ENCODE measurements at places on chromosomes 2 and 18. TPM values are rescaled to one million over a fixed set of nuclear protein-coding genes. Genes with fewer than 3 reads are reported as not detected.

DNA sequence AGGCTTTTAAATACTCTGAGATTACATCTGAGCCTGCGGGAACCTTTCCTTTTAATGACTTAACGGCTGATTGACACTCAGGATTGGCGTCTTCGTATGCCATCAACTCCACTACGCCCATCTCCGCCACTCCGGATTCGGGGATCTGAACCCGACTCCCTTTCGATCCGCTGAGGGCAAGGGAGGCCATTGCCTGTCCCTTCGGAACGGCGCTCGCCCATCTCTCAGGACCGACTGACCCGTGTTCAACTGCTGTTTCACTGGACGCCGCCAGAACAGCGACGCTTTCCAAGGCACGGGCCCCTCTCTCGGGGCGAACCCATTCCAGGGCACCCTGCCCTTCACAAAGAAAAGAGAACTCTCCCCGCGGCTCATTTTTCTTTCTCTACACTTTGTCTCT is 90.4 kb downstream of the PID1 start:
- DNase-seq = no peak

GRCh38 chr2:233513953-233514655 is 52.5 kb downstream of the USP40 start:
- no peak for DNase-seq

DNA sequence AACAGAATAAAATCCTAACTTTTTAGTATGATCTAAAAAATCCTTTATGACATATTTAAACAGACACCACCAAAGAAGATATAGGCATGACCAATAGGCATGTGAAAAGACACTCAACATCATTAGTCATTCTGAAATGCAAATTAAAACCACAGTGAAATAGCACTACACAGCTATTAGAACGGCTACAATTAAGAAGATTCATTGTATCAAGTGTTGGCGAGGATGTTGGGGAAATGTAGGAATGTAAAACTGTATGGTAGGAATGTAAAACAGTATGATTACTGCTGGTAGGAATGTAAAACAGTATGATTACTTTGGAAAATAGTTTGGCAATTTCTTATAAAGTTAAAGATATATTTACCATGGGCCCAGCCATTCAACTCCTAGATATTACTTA is 253.3 kb upstream of the TCF4 start:
- DNase-seq = no peak

GRCh38 chr2:109230941-109231420 is 102.0 kb downstream of the SH3RF3 start:
- no peak for DNase-seq

- no peak for DNase-seq
Observed at GRCh38 chr2:30899516-30900054, 92.3 kb upstream of the CAPN13 start.

GRCh38 chr2:19685731-19686130 is 216.1 kb downstream of the TTC32 start:
- DNase-seq = no peak

DNA sequence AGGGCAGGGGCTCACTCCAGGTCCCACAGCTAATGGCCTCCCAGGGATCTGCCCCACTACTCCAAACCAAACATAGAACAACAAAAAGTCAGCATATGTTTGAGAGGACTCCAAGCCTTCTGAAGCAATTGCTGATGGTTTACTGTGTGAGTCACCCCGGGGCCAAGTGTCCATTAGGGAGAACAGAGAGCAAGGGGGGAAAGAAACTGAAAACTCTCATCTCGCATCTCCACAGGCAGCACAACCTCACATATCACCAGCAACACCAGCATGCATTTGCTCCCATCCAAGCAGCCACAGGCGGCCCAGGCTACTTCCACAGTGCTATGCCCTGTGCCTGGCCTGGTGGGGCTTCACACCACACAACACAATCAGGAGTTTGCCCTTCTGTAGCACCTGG is 39.1 kb downstream of the CYRIA start:
- no peak for DNase-seq

DNA sequence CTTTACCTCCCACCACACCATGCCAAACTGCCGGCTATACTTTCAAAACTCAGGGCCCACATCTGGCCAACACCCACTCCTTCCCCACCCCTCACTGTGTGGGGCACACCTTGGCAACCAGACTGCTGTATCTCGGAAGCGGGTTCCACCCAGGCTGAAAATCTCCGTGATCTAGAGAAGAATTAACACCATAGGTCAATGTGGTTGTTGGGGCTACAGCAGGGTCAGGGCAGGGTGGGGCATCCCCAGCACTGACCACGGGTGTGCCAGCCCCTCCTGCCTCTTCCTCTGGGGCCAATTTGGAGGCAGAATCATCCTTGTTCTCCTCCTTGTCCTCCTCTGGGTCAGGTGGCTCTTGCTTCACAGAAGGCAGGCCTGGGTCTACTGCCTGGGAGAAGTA is 6.3 kb upstream of the CFAP53 start:
- no peak for DNase-seq

DNA sequence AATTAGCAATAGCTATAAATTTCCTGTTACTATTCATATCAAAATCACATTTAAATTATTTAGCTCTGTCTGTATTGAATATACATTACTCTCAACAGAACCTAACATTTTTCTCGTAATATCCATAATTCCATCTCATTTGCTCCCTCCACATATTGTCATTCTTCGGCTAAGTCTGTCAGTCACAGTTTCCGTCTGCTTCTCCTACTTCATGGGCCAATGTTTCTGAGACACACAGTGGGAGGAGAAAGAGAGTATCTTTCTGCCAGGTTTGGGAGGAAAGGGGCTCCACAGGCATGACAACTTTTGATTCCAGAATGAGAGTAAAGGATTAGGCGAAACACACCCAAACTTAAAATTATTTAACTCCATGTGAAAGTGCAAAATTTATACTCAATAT is 273.1 kb upstream of the SMIM21 start:
- no peak for DNase-seq

Gene ESPNL
- total RNA-seq = 0.41 TPM

Gene AGXT
- not detected for total RNA-seq

Gene FLACC1
- total RNA-seq = 10.3 TPM

Gene EGR4
- not detected for total RNA-seq
